ENCODE measurements at places on chromosomes 11 and 22.
A peak's percentile ranks its signal among the peaks of the same experiment; 100 is the strongest.

- no peak for DNase-seq
Measured at GRCh38 chr11:2213384-2213842, 41.8 kb upstream of the TH start.

GRCh38 chr22:23278883-23279675 lies 98.8 kb downstream of the BCR start:
- peak; percentile 31 for DNase-seq

DNA sequence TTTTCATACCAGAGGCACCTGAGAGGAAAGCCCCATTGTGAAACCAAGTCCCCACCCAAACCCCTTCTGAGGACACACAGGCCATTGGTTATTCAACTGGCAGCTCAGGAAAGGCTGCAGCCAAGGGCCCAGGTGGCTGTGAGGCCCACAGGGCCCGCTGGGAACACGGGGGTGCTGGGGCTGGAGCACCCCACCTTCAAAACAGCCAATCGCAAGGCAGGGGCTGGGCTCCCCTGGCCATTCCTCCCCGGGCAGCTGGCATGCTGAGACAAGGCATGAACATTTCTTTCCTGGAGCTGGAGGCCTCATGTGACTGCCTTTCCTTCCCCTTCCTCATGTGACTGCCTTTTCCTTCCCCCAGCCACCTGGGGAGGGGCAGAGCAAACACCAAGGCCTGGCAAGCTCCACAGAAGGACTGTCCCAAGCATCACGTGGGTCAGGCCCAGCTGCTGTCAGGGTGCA lies 76.9 kb downstream of the PIWIL3 start:
- DNase-seq, result no peak

DNA sequence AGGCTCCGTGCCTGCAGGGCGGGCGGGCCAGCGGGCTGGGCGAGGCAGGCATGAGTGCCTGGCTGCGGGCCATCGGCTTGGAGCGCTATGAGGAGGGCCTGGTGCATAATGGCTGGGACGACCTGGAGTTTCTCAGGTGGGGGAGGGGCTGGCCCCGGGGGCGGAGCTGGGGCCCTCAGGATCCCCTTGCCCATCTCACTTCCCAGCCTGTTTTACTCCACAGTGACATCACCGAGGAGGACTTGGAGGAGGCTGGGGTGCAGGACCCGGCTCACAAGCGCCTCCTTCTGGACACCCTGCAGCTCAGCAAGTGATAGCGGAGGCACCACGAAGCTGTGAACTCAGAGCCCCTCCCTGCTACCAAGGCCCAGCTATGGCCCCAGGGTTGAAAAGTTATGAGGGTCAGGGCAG lies 5.9 kb downstream of the PHOX2A start:
- DNase-seq, result peak; percentile 61

DNA sequence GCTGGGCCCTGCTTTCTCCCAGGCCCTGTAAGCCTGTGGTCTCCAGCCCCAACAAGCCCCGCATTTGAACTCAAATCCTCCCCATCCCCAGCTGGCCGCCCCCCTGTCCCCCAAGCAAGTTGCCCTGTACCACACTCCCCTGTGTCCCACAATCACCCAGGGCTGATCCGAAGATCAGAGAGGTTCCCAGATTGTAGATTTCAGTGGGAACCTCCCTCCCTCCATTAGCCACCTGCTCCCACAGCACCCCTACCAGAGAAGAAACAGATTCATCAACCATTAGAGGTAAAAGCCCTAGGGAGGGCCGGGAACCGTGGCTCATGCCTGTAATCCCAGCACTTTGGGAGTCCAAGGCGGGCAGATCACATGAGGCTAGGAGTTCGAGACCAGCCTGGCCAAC lies 107.5 kb downstream of the FEZ1 start:
- DNase-seq, result no peak

- no peak for DNase-seq
Measured at GRCh38 chr11:2148595-2148994, 9.4 kb upstream of the IGF2 start.

GRCh38 chr11:68349461-68350249 lies 37.3 kb downstream of the LRP5 start:
- no peak for DNase-seq

- no peak for DNase-seq
Measured at GRCh38 chr22:47303161-47303890, 540.9 kb downstream of the TBC1D22A start.

GRCh38 chr22:47018010-47018910 lies 255.8 kb downstream of the TBC1D22A start:
- no peak for DNase-seq

- no peak for DNase-seq
Measured at GRCh38 chr11:94181943-94182342, 53.3 kb downstream of the PANX1 start.

GRCh38 chr22:25419247-25420113 lies 145.0 kb upstream of the GRK3 start:
- DNase-seq, result peak; percentile 20

GRCh38 chr11:20099527-20099926 lies 60.7 kb downstream of the DBX1 start:
- DNase-seq, result no peak

GRCh38 chr22:37750596-37751162 lies 53.8 kb downstream of the TRIOBP start:
- no peak for DNase-seq

DNA sequence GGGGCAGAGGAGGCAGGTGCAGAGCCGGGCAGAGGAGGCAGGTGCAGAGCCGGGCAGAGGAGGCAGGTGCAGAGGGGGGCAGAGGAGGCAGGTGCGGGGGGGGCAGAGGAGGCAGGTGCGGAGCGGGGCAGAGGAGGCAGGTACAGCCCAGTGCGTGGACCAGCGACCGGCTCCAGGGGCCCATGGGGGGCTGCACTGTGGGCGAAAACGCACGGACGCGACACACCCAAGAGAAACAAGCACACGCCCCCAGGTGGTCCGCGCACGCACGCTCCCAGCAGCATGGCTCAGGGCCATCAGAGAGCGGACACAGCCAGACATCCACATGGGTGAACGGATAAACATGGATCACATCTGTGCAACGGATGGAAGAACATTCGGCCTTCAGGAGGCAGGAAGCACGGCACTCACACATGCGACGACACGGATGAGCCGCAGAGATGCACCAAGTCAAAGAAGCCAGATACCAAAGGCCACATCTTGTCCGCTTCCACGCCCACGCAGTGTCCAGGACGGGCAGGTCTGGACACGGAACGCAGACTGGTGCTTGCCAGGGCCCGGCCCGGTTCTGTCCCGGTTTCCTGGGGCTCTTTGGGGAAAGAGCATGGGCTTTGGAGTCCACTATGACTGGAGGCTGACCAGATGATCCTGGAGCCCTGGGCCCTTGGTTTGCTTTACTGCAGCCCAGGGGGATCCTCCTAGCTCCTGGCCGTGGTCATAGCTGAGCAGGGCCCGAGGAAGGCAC lies 21.8 kb downstream of the OSBPL5 start:
- DNase-seq, result no peak

GRCh38 chr11:70532731-70533130 lies 134.4 kb downstream of the CTTN start:
- peak; percentile 28 for DNase-seq

DNA sequence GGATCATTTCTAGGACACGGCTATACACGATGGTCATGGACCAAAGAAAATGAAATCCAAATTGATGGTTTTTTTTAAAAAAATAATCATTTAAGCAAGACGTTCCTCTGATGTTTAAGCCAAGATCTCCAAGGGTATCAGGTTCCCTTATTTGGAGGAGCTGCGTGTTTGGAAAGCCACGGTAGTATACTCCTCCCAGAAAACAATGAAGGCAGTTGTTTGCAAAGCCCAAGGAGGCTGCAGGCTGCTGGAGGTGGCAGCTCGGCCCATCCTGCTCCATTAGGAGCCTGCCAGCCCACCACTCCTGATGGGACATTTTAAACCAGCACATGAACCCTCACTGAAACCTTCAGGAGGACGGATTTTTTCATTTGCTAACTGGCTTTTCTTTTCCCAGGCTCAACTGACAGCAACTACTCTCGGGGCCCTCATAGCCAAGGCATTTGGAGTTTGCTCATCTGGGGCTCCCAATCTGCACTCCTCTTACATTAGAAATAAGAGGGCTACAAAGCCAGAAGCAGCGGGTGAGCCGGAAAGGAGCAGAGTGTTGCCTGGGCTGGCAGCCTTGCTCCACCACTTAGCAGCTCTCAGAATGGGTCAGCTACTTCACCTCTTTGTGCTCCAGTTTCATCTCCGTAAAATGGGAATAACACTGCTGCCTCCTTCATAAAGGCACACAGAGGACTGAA lies 58.4 kb downstream of the ABTB2 start:
- no peak for DNase-seq

GRCh38 chr11:16186680-16187079 lies 169.7 kb downstream of the SOX6 start:
- DNase-seq, result no peak

GRCh38 chr11:27603376-27603990 lies 96.8 kb downstream of the BDNF start:
- no peak for DNase-seq

DNA sequence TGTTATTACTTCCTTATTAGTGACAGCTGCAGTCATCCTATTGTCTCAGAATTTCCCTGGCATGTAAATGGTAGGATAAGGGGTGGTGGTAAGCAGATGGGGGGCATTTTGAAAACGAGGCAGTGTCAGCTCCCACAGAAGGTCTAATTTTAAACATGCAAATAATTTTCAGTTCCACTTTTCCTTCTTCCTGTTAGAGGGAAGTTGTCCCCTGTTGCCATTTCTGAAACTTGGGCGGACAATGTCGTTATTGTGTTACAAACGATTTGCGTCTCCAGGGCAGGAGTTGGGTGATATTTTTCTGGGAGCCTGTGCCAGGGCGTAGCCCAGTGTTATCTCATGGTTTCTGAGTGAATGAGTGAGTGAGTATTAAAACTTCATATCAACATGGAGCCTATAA lies 7.4 kb downstream of the PTPRJ start:
- DNase-seq, result no peak

GRCh38 chr11:7686761-7687160 lies 13.5 kb upstream of the CYB5R2 start:
- DNase-seq, result no peak

DNA sequence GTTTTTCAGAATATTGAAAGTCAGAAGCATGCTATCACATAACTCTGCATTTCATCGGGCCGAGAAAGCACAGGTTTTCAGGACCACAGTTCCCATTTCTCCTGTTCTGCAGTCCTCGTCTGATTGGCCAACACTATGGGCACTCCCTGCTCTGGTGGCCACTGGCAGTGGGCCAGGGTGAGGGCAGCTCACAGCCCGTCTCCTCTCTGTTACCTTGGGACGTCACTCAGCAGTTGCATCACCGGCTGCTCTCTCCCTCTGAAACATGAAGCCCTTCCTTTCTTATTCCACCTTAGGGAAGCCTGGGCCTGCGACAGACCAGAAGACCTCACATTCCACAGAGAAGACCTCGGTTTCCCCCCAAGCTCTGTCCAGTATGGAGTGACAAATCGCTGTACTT lies 11.4 kb upstream of the MICAL3 start:
- no peak for DNase-seq

GRCh38 chr11:112797648-112798293 lies 163.4 kb upstream of the NCAM1 start:
- DNase-seq, result peak; percentile 20

- DNase-seq, result no peak
Measured at GRCh38 chr11:1299621-1300020, 9.8 kb downstream of the TOLLIP start.

- no peak for DNase-seq
Measured at GRCh38 chr11:12524865-12525264, 147.5 kb downstream of the PARVA start.

GRCh38 chr11:35590412-35590811 lies 27.8 kb upstream of the FJX1 start:
- peak; percentile 41 for DNase-seq

- peak; percentile 72 for DNase-seq
Measured at GRCh38 chr11:62905927-62906531, 15.1 kb downstream of the CHRM1 start.

DNA sequence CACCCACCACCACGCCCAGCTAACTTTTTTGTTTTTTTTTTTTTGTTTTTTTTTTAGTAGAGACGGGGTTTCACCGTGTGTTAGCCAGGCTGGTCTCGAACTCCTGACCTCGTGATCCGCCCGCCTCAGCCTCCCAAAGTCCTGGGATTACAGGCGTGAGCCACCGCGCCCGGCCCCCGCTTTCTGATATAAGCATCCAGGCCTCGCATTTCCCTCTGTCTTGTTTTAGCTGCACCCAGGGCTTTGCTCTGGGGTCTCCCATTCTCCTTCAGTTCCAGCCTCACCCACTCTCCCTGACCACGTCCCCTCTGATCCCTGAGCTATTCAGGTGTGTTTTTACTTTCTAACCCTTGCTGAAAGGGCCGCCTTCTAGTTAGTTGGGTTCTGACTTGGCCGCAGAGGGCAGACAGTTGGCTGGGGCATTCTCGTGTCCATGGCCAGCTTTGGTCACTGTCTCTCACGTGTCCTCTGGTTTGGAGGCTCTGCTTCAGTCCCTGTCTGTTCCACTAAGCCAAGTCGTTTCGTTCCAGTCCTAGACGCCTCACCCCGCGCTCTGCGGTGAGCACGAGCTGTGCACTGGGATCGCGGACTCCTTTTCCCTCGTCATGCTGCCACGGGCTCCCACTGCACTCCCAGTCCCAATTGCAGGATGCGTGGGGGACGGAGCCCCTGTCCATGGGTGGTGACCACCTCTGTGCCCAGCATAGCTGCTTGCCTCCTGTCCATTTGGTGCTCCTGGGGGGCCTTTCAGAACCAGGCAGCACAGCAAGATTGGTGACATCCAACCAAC lies 6.0 kb upstream of the TNNT3 start:
- no peak for DNase-seq

GRCh38 chr11:79182794-79183193 lies 258.0 kb downstream of the TENM4 start:
- peak; percentile 98 for DNase-seq

DNA sequence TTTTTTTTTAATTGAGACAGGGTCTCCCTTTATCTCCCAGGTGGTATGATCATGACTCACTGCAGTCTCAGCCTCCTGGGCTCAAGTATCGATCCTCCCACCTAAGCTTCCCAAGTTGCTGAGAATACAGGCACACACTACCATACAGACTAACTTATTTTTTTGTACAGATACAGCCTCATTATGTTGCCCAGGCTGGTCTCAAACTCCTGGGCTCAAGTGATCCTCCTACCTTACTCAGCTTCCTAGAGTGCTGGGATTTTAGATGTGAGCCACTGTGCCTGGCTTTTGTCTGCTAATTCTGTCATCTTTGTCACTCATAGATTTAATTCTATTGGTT lies 43.5 kb downstream of the CBL start:
- no peak for DNase-seq

DNA sequence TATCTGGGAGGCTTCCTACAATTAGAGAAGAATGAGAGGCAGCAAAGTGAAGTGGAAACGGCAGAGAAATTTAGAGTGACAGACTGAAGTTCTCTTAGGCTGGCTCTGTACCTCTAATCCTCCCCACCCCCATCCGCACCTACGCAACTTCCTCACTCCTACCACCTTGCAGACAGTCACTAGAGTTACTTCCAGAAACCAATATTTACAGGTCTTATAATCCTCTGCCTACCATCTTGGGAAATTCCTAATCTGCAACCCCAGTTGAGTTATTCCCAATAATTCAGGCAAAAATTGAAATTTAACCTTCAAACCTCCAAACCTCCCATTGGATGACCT lies 71.7 kb downstream of the PAK1 start:
- no peak for DNase-seq

DNA sequence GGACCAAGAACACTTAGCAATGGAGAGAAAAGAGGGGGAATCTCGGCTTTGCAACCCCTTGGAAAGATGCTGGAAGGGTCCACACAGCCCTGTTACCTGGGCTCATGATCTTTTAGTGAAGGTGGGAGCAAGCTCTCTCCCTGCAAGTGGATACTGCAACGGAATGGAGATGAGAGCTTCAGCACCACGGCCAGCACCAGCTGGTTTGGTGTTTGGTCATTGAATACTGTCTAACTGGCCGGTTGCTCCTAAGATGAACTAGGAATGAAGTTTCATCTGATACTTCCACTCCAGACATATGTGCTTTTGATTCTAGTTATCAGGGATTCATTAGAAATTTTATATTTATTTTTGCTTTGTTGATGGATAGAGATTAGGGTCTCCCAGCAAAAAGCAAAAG lies 16.3 kb downstream of the HTR3A start:
- DNase-seq, result no peak

All from AG10803 (cell line).